HuH-7 (cell line): ENCODE measurements at places on chromosomes 5 and 9.

GRCh38 chr5:77224672-77225355 is 14.3 kb downstream of the PDE8B start:
- DNase-seq: no peak

DNA sequence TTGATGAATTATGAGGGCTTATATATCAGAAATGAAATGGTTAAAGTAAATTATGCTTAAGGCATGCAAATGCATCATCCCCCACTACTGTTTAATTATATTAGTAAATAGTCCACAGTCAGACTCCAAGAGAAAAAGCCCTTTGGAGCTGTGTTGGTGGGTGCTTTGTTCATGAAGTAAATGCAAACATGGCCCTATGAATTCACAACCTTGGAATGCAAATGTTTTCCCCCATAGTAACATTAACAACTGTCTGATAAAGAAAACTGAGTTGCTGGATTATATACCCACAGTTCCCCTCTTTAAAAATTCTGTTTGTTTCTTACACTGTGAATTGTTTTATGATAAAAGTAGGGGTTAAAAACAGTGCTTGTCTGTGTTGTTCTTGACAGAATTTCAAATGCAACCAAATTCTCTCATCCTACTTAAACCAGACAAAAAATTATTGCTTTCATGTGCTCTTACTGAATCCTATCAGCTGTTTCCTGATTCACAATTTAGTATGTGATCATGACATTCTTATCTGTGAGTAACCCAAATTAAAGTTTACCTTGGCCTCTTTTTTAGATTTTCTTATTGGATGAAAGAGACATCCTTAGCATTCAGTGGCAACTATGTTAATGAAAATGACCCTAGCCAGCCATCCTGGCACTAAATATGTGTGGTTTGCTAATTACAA is 48.5 kb upstream of the SNCAIP start:
- no peak for DNase-seq

DNA sequence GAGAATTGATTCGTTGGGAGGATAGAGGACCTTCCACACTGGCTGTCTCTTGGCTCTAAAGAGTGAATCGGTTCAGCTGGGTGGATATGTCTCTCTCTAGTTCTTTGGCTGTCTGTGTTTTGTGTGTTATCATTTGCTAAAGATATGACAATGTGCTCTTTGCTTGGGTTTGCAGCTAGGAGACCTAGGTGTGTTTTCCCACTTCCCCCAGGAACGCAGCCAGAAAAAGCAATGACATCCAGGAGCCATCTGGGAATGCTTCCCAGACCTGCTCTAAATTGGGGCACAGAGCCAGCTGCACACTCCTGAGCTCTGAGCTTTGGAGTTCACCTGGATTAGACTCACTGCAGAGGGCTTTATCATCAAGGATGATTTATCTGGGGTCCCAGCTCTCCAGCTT is 12.8 kb upstream of the PDZD2 start:
- no peak for DNase-seq

GRCh38 chr9:126818482-126818881 is 13.6 kb downstream of the ZBTB43 start:
- DNase-seq: no peak

GRCh38 chr5:150186137-150186536 is 3.7 kb upstream of the SLC6A7 start:
- DNase-seq: no peak

DNA sequence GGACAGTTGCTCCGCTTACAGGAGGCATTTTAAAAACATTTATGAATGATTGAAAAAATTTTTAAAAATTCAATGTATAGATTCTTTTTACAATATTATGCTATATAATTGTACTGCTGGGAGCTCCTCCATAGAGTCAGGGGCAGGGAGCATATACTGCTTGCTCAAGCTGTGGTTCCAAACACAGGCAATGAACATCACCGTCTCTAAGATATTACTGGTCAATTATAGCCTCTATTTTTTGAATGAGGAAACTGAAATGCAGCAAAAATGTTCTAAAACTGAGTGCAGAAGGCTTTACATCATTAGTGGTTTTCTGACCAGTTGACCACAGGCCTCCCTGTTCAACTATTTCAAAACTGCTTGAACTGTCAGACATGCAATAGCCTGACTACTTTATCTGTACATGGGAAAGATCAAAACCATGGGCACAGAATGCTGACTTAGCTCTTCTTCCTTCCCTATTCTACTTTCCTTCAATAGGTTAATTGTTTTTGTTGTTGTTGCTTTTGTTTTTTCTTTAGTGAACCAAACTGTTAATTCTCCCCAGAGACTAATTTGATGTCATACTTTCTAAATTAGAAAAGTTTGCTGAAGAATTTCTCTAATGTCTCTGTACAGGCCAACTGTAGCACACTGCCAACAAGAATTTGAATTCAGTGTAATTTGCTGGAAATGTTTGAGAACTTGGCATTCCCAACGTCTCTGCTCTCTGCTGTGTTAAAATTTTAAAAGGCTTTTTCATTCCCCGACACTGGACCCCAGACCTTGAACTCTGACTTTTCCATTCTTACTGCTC is 107.6 kb upstream of the MPDZ start:
- no peak for DNase-seq

DNA sequence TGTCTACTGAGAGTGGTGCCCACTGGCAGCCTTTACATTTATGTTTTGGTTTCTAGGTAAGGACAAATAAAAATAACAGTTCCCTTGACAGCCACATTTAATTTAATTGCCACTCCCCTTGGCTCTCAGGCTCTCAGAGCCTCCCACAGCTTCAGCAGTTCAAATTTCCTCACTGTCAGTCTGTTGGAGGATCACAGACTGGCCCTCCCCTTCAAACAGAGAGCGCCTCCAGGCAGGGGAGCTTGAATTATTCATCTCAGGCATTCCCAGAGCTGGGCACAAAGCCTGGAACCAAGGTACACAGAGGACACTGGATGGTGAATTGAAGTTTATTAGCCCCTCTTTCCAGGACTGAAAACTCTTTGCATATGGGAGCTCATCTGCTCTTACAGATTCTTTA is 407.7 kb downstream of the SPOCK1 start:
- DNase-seq: no peak

GRCh38 chr9:24011881-24012280 is 185.8 kb upstream of the ELAVL2 start:
- DNase-seq: no peak

- DNase-seq: no peak
Observed at GRCh38 chr5:131330031-131330430, 66.2 kb downstream of the CDC42SE2 start.

GRCh38 chr5:59828623-59829022 is 64.9 kb downstream of the PDE4D start:
- no peak for DNase-seq

DNA sequence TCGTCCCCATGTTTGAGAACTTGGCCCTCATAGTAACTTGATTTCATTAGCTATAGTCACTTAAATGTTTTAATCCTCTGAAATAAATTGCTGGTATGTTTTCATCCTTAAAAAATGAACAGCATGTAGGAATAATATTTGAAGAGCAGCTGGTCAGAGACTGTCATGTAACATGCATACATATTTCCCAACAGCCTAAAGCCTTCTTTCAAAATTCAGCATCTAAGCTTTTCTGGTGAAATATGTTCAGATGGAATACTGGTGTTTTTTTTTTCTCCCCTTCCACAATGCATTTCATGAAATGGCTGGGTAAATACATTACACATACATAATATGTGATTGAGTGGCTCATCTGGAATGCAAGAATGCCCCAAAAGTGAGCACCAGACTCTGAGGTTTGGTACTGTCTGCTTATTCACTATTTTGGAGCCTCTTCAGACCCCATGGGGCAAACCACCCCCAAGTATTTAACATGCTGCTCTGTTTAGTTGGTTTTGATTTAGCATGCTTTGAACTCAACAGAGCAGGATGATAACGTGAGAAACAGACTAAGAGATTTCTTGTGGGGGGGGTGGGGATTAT is 94.0 kb downstream of the SMARCA2 start:
- no peak for DNase-seq

- no peak for DNase-seq
Observed at GRCh38 chr9:35972093-35972492, 14.1 kb upstream of the OR2S2 start.

DNA sequence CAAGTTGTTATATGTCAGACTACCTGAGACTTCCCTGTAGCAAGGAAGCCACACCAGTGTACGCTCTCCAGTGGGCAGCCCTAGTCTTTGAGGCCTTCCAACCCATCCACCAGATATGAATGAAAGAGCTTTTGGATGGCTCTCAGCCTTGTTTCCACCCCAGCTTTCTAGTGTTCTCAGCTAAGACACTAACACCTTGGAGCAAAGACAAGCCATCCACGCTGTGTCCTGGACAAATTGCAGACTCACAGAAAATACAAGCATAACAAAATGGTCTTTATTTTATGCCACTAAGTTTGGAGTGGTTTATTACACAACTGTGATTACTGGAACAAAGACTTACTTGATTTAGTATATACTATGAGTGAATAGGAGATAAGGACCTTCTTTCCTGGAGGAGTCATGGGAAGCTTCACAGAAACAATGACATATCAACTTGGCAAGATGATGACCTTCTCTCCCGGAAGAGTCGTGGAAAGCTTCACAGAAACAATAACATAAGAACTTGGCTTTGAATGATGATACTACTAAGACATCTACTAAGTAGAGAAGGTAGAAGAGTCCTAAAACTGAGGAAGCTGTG is 134.0 kb upstream of the VCAN start:
- DNase-seq: no peak

DNA sequence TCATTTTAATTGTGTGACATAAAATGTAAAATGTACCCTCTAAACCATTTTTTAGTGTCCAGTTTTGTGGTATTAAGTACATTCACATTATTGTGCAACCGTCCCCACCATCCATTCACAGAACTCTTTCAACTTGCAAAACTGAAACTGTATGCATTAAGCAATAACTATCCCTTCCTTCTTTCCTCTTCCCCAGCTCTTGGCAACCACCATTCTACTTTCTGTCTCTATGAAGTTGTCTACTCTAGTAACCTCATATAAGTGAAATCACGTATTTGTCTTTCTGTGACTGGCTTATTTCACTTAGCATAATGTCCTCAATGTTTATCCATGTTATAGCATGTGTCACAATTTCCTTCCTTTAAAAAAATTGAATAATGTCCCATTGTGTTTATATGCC is 142.4 kb downstream of the C9orf152 start:
- no peak for DNase-seq

DNA sequence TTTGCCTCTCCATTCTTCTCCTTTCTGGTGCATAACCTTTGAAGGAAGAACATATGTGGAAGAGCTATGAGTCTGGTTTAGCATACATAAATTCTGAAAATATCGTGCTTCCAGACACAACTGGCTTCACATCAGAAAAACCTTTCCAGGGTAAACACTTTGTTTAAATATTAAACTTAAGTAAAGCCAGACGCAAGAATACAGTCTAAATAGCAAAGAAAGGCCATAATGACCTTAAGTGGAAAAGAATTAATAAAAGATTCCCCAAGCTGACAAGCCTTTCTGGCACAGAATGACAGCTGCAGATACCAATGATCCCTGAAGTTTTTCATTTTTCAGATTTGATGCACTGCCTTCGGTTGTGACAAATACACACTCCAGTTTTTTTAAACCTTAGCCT is 13.5 kb upstream of the TSSK1B start:
- no peak for DNase-seq

DNA sequence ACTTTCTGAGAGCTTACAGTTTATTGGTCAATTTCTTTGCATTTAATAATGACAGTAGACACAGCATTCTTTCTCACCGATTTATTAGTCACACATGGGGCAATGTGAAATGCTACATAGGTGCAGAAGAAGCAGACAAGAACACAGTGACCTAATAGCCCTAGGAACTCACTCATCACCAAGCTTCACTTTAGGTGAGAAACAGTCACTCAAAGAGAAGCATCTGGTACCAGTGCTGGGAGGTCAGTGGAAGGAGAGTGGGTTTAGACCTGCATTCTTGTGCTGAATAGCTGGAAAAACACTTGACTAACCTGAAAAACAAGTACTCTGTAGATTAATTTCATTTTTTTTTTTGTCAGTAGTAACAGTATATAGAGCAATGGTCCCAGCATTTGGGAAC is 179.6 kb downstream of the GRIA1 start:
- DNase-seq: no peak

DNA sequence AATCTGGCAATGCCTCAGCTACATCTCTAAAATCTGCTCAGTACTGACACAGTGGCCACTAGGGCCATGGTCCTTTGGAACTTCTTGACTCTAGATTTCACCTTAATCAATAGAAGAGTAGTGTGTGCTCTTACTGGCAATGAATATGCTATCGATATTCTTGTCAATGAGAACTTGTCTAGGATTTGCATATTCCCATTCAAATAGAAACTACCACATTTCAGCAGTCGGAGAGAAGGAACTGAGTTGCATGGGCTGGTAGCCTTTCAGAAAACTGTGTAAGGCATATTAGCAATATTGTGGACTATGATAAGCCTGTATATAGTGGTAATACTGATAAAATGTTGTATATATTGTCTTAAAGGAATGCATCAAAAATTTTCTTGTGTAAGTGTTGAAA is 45.3 kb upstream of the NAA35 start:
- no peak for DNase-seq

GRCh38 chr5:132758451-132758850 is 11.2 kb downstream of the CCNI2 start:
- DNase-seq: no peak

GRCh38 chr5:74956278-74956677 is 90.1 kb upstream of the FAM169A start:
- DNase-seq: no peak

DNA sequence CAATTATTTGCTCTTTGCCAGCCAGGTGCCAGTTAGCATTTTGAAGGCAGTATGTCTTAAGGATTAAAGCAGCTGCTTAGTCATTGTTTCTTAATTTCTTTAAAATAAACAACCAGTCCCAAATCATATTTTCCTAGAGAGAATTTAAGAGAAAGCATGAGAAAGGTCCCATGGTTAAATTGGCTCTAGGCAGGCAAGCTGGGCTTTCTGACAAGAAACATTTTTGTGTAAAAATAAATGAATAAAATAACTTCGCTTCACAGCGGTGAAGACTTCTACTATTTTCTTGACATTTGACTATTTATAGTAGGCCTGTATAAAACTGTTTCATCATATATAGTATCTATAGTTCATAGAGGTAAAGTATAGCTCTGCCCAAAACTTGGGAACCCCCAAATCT is 617.7 kb upstream of the C9orf72 start:
- DNase-seq: no peak

DNA sequence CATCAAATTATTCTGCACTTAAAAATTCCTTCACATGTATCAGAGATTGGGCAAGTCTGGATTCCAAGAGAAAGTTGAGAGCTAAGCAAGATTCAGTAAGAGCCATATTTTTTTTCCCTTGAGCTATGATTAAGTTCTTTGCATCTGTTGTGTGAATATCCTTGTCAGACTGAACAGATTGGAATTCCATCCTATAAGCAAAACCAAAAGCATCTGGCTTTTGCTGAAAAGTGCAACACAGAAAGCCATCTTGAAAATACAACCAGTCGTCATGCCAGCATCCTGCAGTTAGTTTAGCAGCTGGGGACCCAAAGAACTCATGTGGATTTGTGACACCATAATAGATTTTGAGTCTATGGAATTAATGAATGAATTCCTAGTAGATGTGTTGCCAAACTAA is 316.9 kb downstream of the MTRR start:
- DNase-seq: no peak

GRCh38 chr9:135036861-135037465 is 50.5 kb upstream of the OLFM1 start:
- DNase-seq: no peak

- DNase-seq: no peak
Observed at GRCh38 chr5:55344392-55344992, 36.7 kb downstream of the MTREX start.
